ENCODE measurements at places on chromosomes 1 and 21.

GRCh38 chr1:54053745-54054437 lies 483 bp downstream of the TCEANC2 start:
- peak; percentile 25 for DNase-seq

GRCh38 chr1:11891433-11892186 lies 32.9 kb upstream of the NPPB start:
- no peak for DNase-seq

DNA sequence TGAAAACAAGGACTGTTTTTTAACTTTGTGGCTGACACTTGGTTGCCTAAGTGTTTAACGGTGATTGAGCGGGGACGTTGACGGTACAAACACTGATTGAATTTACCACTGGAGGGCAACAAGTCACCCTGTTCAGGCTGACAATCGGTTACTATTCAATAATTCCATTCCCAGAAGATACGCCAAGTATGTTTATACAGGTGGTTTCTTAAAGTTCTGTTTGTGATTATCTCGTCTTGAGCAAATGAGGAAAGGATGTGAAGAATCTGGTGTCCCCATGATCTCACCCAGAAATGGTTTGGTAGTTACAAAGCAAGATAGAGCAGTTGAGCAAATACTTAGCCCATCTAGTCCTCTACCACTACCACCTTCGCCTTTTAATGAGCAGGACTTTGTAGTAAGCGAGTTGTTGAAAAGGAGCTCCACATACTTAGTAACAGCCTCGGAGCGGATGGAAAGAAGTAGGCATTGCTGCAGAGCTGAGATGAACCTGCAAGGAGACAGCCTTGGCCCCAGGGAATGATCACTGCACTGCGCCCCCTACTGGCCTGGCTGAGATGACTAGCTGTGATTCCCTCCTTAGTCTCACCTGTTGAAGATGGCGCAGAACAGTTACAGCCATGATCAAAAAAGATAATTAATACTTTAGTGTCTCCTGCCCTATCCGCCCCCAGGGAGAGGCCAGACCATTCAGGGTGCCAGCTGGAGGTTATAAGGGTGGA lies 36.3 kb downstream of the IFNAR1 start:
- peak; percentile 93 for DNase-seq

- peak; percentile 91 for DNase-seq
Measured at GRCh38 chr1:86502721-86503405, 34.1 kb downstream of the CLCA1 start.

DNA sequence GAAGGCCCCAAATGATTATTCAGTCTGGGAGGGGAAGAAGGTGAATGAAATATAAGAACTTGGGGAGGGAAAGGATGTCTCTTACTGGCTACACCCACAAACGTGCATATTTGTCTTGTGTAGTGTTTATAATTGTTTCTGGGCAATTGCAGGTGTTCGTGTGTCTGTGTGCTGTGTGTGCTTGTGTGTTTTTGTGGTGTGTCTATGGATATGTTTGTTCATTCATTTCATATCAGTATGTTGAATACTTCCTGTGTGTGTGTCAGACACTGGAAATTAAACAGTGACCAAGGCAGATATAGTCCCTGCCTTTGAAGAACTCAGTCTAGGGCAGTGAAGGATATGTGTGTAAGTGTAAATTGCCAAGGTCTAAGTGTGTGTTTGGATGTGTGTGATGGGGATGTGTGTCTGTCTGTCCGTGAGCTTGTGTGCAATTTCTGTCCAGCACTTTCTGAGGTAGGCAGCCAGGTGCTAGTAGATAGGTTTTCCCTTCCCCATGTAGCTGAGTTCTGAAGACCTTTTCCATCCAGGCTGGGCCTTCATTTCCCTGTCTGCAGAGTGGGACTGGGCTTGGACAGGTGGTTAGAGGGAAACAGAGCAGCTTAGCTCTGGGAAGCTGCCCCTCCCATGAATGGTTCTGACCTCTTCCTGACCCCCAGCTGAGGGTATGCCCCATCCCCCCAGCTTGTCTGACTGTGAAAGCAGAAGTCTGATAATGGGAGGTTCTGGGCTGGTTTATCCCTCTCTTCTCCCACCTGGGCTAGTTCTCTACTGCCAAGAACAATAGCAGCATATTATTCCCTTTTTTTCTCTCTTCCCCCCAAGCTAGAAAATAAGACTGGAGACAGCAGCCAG lies 3.8 kb downstream of the AGO1 start:
- DNase-seq = no peak

- DNase-seq = no peak
Measured at GRCh38 chr1:55147524-55147923, 67.6 kb downstream of the USP24 start.

GRCh38 chr1:71438626-71439025 lies 357.8 kb upstream of the ZRANB2 start:
- no peak for DNase-seq

DNA sequence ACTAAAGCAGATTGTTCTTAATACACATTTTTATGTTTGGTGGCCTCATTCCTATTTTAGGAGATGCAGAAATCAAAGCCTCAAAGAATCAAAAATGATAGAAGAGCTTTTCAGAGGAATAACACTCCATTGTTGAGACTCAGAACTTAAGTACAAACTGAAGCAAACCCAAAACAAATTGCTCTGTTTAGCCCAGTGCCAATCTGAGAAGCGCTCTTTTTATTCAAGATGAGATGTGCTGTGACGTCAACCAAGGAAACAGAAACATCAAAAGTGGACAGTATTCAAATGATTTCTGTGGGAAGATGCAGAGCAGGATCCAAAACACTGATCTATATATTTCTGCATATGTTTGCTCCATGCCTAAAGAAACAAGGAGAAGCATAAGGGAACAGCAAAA lies 18.0 kb downstream of the COLGALT2 start:
- no peak for DNase-seq

GRCh38 chr1:170204121-170204520 lies 58.4 kb downstream of the NTMT2 start:
- DNase-seq = no peak

- DNase-seq = peak; percentile 75
Measured at GRCh38 chr1:171127501-171127900, 36.8 kb downstream of the FMO3 start.

GRCh38 chr1:172895761-172896160 lies 155.0 kb downstream of the TNFSF18 start:
- no peak for DNase-seq

GRCh38 chr1:14880456-14881316 lies 272.9 kb upstream of the TMEM51 start:
- DNase-seq = peak; percentile 97

- no peak for DNase-seq
Measured at GRCh38 chr1:174818014-174818616, 181.6 kb upstream of the CACYBP start.

- peak; percentile 77 for DNase-seq
Measured at GRCh38 chr1:165073185-165074007, 283.1 kb downstream of the LMX1A start.

GRCh38 chr1:1862905-1863547 lies 27.9 kb downstream of the GNB1 start:
- peak; percentile 35 for DNase-seq
